Stimulated activated CD4-positive, alpha-beta T cell treated with anti-CD3 and anti-CD28 coated beads, Interleukin-15, amount 100 ng/mL, for 1 hour (primary cell): ENCODE measurements at places on chromosomes 5 and 9.

GRCh38 chr5:167664222-167664804 lies 627.1 kb upstream of the WWC1 start:
- DNase-seq = no peak

DNA sequence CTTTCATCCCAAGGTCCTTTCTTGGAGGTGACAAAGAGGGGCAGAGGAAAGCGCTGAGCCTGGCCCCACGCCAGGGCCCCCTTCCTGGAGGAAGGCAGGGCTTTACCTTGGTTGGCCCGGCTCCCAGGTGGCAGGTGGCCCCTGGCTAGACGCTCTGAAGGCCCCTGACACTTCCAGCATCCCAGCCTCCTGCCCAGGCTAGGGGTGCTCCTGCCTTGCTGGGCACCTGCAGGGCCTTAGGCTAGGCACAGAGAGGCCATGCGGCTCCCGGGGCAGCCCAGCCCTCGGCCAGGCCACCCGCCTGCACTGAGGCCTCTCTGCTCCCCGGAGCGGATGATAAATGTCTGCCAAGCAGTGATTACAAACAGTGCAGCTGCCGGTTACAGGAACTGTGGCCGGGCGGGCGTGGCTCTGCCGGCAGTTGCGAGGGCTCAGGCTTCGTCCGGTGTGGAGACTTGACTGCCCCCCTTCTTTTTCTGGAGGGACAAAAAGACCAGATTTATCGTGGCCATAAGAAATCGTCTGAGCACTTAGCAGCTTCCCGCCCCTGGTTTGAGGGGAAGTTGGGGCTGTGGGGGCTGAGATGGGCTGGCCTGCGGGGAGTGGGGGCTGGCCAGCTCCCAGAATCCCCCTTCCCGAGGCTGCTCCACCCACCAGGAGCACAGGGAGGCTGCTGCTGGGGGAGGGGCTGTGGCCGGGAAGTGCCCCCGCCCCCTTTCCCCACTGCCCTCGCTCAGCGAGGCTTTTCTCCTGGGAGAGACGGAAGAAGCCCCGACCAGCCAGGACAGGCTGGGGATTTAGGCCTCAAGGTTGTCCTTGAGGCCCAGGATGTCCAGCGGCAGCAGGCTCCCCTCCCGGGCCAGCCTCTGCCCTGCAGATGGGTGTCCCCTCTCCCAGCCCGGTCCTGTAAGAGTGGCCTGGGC lies 31.6 kb upstream of the UBAC1 start:
- no peak for DNase-seq

DNA sequence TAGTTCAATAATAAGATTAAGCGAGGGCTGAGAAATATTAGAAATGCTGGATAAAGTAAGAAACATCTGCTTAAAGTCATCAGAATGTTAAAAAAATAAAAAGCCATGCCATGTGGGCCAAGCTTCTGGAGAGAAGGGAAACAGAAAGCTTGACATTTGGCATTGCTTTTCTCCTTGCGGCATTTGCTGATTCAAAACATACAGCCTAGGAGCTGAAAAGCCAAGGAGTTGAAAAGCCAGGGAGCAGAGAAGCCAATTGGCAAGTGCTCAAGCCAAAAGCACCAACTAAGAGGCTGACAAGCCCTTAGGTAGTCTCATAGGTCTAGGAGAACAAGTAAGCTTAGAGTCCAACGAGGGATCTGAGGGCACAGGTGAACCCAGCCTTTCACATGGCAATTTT lies 754.3 kb downstream of the TLE4 start:
- no peak for DNase-seq

DNA sequence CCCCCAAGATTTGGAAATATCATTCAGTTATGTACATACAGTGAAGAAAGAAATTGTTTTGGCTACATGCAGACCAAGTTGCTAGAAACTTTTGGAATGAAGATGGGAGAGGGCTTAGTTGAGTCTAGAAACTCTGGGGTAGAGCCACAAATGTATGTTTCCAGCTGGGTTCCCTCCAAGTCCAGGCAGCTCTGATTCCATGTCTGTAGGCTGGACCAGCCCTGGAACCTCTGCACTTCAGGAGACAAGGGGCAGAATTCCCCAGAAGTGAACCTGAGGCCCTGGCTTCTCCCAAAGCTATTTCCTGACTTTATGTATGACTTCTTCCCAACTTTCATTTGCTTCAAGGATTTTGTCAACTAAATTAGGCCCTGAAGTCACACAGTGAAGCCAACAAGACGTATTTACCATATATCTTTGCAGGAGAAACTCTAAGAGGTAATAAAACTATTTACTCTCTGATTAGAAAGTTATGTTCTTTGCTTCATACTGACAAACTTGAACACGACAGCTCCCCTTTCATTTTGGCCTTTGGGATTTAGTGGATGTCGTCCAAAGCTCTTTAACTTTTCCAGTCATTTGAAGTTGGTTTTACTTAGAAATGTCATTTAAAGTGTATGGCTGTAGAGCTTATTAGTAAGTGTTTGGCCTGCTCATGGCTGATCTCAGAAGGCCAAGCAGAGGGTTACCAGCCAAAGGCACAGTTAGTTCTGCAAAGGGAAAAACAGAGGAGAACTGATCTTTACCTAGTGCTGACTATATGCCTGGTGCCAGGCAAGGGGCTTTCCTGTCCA lies 152.0 kb upstream of the SLC28A3 start:
- no peak for DNase-seq

DNA sequence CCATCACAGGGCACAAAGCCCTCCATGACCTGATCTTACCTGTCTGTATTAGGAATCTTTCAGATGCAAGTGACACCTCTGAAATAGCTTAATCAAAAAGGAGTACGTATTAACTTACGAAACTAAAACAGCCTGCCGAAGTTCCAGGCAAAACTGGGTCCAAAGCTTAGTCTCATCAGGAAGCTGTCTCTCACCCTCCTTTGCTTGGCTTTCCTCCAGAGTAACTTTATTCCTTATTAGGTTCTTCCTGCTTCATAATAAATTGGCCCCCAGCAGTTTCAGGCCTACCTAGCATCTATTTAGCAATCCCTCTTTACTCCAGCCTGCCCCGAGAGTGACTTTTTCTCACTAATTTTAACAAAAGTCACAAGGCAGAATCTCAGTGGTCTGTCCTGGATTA lies 58.4 kb upstream of the STK32A start:
- no peak for DNase-seq

DNA sequence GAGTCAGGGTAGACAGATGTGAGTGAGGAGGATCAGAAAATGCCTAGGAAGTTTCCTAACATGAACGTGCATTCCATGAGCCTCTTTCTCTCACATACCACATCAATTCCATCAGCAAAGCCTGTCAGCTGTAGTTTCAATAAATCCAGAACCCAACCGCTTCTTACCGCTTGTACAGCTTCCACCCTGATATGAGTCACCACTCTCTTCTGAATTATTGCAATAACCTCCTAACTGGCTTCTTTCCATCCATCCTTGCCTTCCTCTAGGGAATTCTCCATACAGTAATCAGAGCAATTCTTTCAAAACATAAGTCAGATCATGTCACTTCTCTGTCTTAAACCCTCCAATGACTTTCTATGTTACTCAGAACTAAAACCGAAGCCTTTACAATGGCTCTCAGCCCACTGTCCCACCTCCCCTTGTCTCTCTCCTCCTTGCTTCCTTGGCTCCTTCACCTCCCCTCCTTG lies 8.1 kb upstream of the RAD23B start:
- DNase-seq = no peak

- DNase-seq = no peak
These were observed 131.9 kb downstream of the PAX5 start for GRCh38 chr9:36902080-36902716.

GRCh38 chr5:100472091-100472490 lies 63.1 kb upstream of the FAM174A start:
- no peak for DNase-seq

DNA sequence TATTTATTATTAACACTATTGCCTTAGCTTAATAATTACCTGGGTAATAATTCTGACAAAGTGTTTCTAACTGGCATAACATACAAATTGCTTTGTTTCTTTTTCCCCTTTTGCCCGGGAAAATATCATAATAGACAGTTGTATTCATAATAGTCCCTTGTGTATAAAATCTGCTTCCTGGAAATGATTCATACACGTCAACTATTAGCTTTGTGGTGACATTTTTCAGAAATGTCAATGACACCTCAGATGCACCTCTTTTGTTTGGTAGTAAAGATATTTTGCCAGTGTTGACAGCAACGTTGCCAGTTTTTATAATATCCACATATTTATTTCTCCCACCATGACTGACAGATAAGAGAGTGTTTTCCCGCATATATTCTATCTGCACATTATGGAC lies 73.0 kb downstream of the RASEF start:
- DNase-seq = no peak

DNA sequence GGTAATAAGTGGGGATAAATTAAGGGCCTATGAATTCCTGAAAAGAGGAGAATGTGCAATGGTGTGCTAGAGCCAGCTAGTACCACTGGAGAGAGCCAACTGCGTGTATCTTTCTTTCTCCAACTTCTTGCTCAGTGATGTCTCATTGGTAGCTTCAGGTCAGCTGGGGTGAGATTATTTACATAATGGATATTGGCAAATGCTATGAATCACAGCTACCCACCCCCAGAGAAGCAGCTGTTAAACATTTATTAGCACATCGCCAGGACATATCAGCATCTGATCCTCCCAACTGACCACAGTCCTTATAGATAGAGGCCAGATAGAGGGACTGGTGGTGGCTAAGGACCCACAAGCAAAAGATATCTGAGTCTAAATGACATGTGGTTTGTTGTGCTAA lies 421.3 kb downstream of the ACTL7B start:
- DNase-seq = no peak

DNA sequence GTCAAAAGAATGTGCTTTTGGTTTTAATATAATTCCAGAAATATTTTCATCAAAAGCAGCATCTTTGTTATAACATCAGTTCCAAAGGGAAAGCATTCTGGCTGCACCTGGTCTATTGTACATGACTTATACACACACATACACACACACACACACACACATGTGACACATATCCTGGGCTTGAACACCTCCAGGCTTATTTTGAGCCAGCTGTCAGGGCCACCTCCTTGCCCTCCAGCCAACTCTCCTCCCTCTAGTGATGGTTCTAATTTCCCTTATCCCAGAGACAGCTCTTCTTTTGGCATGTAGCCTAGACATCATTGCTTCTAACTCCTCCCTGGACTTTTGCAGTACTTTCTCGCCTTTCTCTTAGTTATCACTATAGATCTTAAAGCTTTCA lies 115.0 kb downstream of the PIK3R1 start:
- no peak for DNase-seq

GRCh38 chr9:134288746-134289145 lies 37.5 kb upstream of the RXRA start:
- no peak for DNase-seq

DNA sequence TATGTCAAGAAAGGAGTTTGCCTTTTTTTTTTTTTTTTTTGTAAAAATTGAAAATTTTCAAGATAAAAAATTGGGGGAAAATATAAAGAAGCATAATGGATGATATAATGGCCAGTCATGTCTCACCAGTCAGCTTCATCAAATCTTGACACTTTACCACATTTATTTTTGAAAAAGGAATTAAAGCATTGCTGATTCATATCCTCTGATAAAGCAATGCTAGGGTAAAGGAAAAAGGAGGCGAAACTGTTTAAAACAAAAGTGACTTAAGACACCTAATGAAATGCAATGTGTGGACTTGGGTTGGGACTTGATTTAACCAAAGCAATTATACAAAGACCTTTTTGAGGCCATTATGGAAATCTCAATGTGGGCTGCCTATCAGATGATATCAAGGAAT lies 208.5 kb downstream of the ARHGAP26 start:
- no peak for DNase-seq

DNA sequence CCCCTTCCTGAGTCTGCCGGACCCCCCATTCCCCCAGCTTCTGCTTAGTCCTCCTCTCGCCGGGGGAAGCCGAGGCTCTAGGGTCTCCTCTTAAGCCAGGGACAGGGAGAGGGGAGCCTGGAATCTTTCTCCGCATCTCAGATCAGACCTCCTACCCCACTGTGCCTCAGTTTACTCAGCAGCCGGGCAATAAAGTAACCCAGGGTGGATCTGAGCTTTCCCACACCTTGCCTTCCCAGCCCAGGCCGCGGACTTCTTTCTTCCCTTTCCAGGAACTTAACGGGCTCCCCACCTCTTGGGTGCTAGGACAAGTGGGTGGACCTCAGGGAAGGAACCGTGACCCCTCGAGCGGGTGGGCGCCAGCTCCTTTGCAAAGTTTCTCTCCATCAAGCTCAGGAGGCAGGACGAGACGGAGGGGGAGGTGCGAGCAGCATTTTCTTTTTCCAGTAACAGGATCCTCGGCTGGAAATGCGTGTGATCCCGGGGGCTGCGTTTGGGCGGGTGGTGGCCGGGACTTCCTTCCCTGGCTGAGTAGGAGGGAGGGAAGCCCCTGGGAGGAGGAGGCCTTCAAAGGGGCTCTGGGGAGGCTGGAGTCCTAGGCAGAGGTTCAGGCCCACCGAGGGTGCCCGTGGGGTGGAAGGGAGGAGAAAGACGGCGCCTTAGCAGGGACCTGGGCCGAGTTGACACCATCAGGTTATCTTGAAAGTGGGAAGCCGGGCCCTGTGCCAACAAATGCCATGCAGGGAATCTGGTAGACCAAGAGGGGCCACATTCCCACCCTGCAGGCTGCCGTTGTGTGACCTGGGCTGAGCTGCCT lies 795 bp downstream of the DAB2IP start:
- no peak for DNase-seq

- no peak for DNase-seq
These were observed 245.8 kb downstream of the TLE4 start for GRCh38 chr9:79817438-79818004.

GRCh38 chr5:173320259-173320658 lies 8.0 kb downstream of the STC2 start:
- DNase-seq = no peak

DNA sequence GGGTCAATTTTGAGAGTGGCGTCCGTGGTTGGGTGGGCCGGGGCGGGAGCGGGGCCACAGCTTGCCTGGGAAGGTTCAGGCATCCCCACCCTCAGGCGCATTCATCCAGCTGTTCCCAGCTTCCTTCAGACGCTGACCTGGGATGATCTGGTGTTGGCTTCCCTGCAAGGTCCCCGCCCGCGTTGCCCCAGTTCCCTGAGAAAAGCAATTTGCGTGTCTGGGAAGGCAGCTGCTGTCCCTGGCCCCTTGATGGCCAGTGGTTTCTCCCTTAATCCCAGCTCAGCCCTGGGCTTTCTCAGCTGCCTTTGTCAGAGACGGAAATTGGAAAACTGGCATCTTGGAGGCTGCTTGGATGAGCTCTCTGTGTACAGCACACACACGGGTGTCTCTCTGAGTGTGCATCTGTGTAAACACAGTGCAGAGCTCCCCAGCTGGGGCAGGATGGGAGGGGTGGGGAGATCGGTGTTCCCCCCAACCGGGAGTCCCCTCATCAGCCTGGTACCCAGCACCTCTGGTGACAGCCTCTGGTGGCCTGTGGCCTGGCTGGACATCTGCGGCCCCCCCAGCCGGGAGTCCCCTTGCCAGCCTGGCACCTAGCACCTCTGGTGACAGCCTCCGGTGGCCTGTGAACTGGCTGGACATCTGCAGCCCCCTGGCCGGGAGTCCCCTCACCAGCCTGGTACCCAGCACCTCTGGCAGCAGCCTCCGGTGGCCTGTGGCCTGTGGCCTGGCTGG lies 94.0 kb downstream of the COL5A1 start:
- no peak for DNase-seq

DNA sequence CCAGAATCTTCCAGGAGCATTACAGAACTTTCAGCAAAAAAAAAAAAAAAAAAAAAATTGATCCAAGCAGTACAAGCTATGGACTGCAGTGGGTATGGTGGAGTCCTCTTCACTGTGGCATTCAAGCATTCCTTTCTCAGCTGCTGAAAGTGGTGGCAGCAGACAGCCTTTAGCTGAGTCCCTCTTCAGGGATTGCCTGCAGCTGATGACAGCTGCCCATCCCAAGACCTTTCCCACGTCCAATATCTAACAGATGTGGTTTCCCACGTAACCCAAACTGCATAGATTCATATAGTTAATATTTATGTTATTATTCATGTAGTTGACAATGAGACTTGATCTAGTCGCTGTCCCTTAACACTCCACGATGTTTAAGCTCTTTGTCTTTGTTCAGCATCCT lies 475.9 kb downstream of the TLE1 start:
- no peak for DNase-seq
